ENCODE measurements at places on chromosomes 1 and 21. TPM values are rescaled to one million over a fixed set of nuclear protein-coding genes. Genes with fewer than 3 reads are reported as not detected.

DNA sequence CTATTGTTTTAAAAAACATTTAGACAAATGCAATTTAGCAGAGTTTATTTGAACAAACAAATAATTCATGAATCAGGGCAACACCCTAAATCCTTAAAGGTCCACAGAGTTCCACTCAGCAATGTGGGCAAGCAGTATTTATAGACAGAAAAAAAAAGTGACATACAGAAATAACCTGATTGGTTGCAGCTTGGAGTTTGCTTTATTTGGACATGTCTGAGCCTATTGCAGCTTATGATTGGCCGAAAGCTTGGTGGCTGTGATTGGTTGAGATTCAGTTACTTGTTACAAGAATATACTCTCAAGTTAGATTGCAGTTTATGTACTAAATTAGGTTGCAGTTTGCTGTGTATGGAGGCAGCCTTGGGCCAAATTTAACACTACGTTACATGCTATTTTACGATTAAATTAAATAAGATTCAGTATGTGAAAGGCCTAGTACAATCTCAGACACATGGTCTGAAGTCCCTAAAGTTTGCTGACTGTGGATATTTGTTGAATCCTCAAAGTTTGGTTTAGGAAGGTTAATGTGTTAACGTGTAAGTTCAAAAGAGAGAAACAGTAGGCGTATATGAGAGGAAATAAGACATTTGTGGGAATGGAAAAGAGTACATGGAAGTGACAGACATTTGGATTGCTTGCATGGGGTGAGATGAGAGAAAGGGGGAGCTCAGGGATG lies 6.9 kb upstream of the CAMSAP2 start:
- no peak for DNase-seq

DNA sequence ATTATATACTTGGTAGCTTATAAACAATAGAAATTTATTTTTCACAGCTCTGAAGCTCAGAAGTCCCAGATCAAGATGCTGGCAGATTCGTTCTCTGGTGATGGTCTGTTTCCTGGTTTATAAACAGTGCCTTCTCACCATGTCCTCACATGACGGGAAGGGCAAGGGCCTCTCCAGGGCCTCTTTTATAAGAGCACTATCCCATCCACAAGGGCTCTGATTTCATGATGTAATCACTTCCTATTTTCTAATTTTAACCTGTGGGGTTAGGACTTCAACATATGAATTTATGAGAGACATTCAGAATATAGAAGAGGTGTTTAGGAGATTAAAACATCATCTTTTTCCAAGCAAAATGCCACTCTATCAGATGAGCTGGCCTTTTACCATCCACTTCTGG lies 32.1 kb upstream of the PLPPR4 start:
- peak; percentile 1 for DNase-seq

DNA sequence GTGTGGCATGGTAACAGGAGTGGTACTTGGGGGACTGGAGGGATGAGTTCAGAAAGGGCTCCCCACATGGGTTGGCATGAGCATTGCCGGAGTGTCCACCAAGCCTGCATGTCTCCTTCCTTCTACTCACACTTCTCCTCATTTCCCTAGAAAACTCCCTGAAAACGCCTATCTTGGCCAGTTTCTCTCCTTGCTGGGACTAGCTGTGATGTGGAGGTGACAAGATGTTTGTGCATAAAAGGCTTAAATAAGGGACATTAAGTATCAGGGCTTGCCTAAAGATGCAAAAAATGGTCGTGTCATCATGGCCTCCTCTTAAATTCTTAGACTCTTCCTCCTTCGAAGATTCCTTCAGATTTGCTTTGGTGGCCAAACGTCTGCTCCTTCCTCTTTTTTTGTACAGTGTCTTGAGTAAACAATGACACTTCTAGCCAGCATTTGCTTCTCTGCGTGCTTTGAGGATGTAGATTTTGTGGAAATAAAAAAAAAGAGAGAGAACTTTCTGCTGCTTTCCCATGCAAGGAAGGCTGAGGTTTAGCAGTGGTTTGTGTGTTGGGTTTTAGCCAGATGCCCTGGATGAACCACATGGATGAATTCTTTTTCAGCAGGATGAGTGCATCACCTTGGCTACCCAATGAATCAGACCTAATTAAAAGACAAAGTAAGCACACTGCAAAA lies 239.1 kb upstream of the IRF2BP2 start:
- peak; percentile 94 for DNase-seq

The SRGAP2C gene
- 3.7 TPM for polyA plus RNA-seq

The LCE3D gene
- polyA plus RNA-seq: not detected

- DNase-seq: no peak
These were observed 33.5 kb downstream of the ASH1L start for GRCh38 chr1:155529109-155529508.

DNA sequence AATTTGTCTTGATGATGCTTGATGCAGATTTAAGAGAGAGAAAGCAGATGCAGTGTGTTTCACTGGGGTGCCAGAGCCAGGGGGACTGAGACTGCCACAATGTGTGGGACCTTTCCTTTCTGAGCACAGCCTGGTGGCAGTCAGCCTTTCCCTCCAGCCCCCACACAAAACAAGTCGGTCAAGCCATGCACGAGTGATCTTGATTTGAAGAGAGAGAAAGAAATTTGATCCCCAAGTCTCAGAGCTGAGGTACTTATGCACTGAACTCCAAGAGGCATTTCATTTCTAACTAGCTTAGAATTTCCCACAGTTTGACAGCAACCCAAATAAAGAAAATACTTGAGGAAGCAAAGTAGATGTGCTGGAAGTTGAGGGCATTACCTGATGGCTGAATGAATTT lies 193.8 kb downstream of the ST6GALNAC3 start:
- no peak for DNase-seq

DNA sequence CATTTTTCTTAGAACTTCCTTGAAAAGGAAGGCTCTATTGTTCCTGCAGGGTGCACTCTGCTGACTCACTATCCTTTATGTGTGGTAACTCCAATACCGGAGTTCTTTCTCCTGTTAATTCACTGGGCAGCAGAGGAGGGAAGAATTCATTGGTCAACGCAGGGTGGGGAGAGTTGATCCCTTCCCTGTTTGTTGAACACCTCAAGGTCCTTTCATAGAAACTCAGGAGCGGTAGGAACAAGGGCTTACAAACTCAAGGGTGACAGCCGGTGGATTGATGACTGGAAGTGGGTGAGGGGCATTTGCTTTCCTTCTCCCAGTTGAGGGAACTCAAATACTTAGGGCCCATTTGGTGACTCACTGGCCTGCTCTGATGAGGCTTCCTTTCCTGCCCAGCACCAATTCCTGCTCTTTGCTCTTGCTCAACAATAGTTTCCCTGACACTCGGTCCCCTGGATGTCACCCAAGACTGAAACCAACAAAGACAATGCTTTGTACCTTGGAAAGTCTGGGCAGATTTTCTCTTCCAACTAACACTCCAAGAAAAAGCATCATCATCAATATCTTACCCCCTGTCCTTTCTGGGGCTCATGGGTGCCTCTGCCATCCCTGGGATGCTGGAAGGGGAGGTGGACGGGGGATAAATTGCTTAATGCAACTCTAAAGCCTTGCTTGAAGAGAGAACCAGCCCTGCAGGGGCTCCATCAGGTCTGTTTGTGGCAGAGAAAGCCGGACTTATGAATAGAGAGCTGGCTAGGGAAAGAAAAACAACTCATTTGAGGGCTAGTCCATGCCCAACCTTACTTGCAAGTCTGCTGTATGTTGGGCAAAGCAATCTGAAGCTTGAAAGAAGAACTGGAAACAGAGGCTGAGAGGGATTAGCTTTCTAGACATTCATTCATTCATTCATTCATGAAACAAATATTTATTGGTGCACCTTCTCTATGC lies 9.3 kb downstream of the SLC26A9 start:
- peak; percentile 84 for DNase-seq

The SH2D1B gene
- polyA plus RNA-seq: 0.88 TPM

The BSND gene
- not detected for polyA plus RNA-seq

DNA sequence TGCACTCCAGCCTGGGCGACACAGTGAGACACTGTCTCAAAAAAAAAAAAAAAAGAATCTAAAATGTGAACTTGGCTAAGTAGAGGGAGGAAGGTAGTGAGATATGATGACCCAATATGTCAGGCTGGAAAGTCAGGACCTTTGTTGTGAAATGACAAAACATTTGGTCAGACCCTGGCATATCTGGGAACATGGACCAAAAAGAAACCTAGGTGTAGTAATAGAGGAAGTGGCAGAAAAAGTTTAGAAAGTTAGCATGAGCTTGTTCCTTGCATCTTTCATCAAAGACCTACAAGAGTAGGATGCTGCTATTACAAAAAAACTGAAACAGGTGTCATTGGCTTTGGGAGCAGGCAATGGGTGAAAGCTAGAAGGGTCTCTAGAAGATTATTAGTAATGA lies 7.3 kb upstream of the S100A3 start:
- peak; percentile 63 for DNase-seq

The ENSA gene
- 38.5 TPM for polyA plus RNA-seq

The SOAT1 gene
- 105 TPM for polyA plus RNA-seq

- DNase-seq: no peak
These were observed 89.3 kb upstream of the EDEM3 start for GRCh38 chr1:184843732-184844495.

DNA sequence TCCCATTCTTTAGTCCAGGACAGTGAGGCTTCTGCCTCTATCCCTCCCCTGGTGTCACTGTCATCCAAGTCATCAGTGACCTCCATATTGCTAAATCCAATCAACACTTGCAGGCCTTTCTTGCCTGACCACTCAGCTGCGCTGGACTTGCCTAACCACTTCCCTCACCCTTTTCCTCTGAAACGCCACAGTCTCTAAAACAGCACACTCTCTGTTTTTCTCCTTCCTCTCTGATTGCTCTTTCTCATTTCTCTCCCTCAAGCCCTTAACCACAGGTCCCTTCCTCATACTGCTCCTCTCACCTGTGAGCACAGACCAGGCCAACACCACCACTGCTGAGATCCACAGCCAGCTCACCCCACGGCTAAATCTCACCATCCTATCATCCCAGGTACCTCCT lies 17.5 kb downstream of the TAL1 start:
- DNase-seq: no peak

DNA sequence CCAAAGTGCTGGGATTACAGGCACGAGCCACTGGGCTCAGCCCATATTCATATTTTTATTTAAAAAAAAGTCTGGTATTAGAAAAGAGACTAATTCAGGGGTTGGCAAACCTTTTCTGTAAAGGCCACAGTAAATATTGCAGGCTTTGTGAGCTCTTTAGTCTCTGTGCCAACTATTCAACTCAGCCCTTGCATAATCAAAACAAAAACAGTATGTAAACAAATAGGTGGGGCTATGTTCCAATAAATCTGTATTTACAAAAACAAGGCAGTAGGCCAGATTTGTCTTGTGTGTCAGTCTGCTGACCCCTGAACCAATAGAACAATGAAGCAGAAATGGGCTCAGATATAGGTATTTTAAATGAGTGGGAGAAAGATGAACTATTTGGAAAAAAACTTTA lies 49.3 kb downstream of the CDC42BPA start:
- DNase-seq: no peak

GRCh38 chr1:204818998-204819397 lies 51.7 kb upstream of the NFASC start:
- no peak for DNase-seq

- DNase-seq: no peak
These were observed 7.7 kb upstream of the SDC3 start for GRCh38 chr1:30916296-30916695.

- DNase-seq: no peak
These were observed 1643.8 kb downstream of the MRPL39 start for GRCh38 chr21:23963454-23963853.

DNA sequence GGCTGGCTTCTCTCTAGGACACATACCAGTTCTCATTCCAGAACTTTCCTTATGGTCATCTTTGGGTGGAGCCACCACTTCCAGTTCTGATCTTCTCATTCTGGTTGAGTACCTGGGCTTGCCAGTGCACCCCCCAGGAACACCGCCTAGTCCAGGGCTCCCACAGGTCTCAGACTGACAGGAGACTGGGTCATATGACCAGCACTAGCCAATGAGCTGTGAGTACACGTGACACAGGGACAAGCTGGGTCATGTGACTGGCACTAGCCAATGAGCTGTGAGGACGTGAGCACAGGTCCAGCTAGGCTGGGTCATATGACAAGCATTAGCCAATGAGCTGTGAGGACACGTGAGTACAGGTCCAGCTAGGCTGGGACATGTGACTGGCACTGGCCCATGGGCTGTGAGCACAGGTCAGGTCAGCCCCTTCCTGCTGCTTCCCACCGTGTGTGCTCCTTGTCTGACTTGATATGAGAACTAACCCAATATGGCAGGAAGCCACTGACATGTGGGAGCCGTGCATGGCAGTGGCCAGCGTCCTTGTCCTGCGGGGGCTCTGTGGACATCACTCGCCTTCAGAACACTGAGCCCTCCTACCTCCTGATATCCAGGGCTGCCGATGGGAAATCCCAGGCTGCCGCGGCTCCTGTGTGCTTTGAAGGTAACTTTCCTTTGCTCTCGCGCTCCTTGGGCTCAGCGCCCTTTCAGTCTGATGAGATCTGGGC lies 22.7 kb downstream of the KRTAP10-1 start:
- DNase-seq: peak; percentile 28

DNA sequence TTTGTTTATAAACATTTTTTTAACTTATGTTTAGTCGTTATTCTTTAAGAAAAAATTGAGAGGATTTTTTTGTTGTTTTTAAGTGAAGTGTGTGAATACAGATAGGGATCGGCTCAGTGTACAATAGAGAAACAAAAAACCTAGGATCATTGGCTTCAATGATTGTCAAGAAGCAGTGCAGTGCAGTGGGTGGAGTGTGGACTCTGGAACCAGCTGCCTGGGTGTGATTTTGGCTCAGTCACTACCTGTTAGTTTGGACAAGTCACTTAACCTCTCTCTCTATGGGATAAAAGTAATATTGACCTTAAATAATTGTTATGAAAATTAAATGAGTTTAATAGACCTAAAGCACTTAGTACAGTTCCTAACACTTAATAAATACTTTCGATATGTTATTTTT lies 41.3 kb downstream of the SCCPDH start:
- no peak for DNase-seq

- DNase-seq: no peak
These were observed 19.6 kb upstream of the CLCA1 start for GRCh38 chr1:86449103-86449502.

The SLC5A9 gene
- 0.42 TPM for polyA plus RNA-seq

The C21orf58 gene
- polyA plus RNA-seq: 0.21 TPM

GRCh38 chr1:35605867-35606182 lies 32.7 kb downstream of the TFAP2E start:
- no peak for DNase-seq

DNA sequence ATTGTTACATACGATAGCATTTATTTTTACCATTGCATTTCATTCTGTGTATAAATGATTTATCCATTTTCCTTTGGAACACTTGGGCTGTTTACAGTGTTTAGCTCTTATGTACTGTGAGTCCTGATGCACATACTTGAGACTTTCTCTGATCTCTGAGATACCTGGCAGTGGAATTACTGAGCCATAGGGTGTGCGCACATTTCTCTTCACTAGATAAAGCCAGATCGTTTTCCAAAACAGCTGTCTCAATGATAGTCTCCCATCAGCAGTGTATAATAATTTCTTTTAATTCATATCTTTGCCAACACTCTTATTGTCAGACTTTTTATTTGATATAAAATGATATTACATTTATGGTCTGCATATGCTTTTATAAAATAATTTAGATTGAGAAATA lies 66.2 kb downstream of the VPS13D start:
- no peak for DNase-seq

DNA sequence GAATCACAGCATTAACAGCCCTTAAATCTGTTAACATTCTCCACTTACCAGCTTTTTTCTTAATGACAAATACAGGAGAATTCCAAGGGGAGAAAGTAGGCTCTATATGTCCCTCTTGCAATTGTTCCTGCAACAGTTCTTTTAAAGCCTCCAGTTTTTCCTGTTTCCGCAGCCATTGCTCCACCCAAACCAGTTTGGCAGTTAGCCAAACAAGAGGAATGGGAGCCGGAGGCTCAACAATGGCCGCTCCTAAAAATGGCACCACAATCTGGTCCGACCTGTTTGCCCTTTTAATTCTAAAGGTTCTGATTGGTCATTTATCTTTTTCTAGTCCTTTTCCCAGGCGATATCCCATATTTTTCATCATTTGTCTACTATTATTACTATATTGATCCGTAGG lies 14.0 kb upstream of the L1TD1 start:
- no peak for DNase-seq
